ENCODE measurements at places on chromosomes 6 and 20. TPM values are rescaled to one million over a fixed set of nuclear protein-coding genes. Genes with fewer than 3 reads are reported as not detected.
A peak's percentile ranks its signal among the peaks of the same experiment; 100 is the strongest.

EDN1 gene
- 54.8 TPM for total RNA-seq

- DNase-seq = no peak
Measured at GRCh38 chr6:13398421-13398994, 70.2 kb upstream of the TBC1D7 start.

GRCh38 chr20:14989535-14990290, 652.3 kb upstream of the FLRT3 start:
- DNase-seq = no peak

TGM2 gene
- 98.9 TPM for total RNA-seq

GRCh38 chr6:117194978-117195377, 70.4 kb upstream of the VGLL2 start:
- DNase-seq = no peak

GRCh38 chr6:54903884-54904283, 57.3 kb downstream of the FAM83B start:
- no peak for DNase-seq

GRCh38 chr6:104788400-104788799, 71.3 kb downstream of the HACE1 start:
- no peak for DNase-seq

TCF15 gene
- total RNA-seq = not detected

C6orf52 gene
- total RNA-seq = 2.9 TPM

- peak; percentile 68 for DNase-seq
Measured at GRCh38 chr6:53033764-53034163, 31.4 kb upstream of the FBXO9 start.

DNA sequence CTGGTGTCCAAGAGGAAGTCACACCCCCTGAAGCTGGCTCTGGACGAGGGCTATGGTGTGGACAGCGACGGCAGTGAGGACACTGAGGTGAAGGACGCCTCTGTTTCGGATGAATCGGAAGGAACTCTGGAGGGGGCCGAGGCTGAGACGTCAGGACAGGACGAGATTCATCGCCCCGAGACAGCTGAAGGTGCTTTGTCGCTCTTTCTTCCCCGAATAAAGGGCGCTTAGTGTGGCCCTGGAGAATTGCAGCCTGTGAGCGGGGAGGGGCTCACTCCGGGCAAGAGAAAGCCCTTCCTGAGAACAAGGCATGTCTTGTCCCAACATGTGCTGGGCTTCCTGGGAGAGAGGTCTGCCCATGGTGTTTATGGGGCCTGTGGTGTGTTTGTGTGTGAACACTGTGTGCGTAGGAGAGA, 41.4 kb downstream of the MYT1 start:
- no peak for DNase-seq

DNA sequence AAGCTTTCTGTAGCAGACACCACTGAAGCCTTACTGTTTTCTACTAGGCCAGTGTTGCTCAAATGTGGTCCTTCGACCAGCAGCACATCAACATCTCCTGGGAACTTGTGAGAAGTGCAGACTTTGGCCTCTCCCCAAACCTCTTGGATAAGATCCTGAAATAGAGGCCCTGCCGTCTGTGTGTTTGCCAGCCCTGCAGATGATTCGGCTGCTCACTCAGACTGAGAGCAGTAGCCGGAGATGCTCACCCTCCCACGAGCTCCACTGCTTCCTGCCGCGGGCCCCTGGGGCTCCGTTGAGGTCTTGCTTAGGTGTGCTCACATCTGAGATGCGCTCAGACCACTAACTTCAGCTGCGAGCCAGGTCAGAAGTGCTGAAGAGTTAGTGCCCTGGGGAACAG, 129.5 kb upstream of the SSTR4 start:
- DNase-seq = no peak

GRCh38 chr20:36150847-36151539, 3.5 kb upstream of the EPB41L1 start:
- DNase-seq = no peak

- DNase-seq = no peak
Measured at GRCh38 chr20:25273046-25273445, 25.2 kb downstream of the PYGB start.

RFX6 gene
- not detected for total RNA-seq

DNA sequence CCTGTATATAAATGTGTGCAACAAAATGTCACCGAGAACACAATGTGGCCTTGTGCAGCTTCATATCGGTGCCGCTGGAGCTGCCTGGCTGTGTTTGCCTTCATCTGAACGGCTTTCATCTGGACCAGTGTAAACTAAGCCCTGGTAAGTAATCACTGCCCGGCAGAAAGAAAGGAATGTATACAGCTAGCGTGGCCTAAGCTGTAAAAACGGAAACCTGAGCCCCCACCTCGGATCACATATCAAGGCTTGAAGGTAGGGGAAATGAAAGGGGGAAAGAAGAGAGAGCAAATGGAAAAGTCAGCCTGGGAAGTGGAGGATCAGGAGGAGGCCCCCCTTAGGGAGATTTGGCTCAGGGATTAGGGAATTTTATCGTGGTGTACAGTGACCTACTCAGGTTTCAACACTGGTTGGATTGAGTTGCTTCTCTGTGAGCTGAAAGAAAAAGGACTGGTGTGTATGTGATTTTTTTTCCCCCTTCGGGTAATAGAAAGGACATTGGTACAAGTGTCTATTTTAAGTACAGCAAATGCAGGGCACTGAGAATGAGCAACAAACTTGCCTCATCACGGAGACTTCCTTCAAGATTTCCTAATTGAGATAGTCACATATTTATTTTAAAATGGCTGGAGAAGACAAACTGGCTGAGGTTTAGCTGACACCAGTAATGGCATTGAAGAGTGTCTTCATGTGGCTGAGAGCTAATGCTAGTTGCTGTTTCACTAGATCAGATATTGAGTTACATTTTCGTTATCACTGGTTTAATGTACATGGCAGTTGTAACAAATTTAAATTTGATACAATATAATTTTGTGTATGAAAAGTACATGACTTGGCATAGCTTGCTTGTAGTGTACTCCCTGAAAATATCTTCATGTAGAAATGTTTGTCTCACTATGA, 3.5 kb downstream of the SOBP start:
- DNase-seq = peak; percentile 20

DNA sequence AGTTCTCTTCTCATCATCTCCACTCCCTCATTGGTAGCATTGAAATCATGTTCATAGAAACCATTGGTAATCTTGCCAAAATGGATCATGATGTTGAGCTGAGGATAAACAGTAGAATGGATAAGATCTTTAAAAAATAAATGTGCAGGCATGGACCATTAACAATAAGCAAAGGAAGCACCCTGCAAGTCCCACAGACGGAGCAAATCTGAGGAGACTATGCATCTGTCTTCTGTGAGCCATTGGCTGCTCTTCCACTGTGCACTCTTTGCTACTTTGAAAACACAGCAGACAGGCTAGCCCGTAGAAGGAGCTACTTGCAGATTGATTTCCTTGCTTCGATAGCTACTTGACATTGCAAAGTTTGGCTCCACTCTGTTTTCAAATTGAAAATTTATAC, 535.0 kb downstream of the PKHD1 start:
- DNase-seq = no peak

GRCh38 chr20:25486377-25486776, 78.9 kb downstream of the GINS1 start:
- no peak for DNase-seq

- DNase-seq = no peak
Measured at GRCh38 chr20:63692436-63693082, 3.9 kb upstream of the TNFRSF6B start.

- DNase-seq = no peak
Measured at GRCh38 chr6:15205321-15205720, 40.5 kb upstream of the JARID2 start.

DNA sequence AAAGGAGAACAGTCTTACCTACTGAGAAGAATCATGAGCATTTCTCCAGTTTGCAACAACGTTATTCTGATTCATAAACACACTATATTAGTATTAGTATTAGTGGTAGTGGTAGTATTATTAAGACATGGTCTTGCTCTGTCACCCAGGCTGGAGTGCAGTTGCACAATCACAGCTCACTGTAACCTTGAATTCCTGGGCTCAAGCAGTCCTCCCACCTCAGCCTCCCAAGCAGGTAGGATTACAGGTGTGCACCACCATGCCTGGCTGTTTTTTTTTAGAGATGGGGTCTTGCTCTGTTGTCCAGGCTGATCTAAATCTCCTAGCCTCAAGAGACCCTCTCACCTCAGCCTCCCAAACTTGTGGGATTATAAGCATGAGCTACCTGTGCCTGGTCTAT, 363.5 kb downstream of the SAMD5 start:
- DNase-seq = no peak

GRCh38 chr6:136783021-136783420, 9.3 kb downstream of the MAP3K5 start:
- no peak for DNase-seq

- no peak for DNase-seq
Measured at GRCh38 chr6:26215585-26216358, 128.5 kb downstream of the HFE start.

GRCh38 chr20:21509597-21510371, 4.1 kb downstream of the NKX2-2 start:
- DNase-seq = peak; percentile 49

- DNase-seq = peak; percentile 45
Measured at GRCh38 chr20:41213150-41213820, 75.9 kb downstream of the PLCG1 start.

- DNase-seq = peak; percentile 76
Measured at GRCh38 chr20:47440857-47441773, 60.6 kb upstream of the NCOA3 start.

- DNase-seq = no peak
Measured at GRCh38 chr6:54059683-54060082, 51.6 kb upstream of the MLIP start.

FKBP1C gene
- total RNA-seq = 0.32 TPM

DNA sequence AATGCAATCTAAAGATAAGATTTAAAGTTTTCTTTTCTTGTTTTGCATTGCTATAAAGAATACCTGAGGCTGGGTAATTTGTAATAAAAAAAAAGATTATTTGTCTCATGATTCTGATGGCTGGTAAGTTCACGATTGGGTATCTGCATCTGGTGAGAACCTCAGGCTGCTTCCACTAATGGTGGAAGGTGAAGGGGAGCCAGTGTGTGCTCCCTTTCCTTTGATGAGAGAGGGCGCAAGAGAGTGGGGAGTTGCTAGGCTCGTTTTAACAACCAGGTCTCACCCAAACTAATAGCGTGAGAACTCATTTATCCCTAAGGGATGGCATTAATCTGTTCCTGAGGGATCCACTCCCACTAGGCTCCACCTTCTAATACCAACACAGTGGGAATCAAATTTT, 353.2 kb downstream of the BTBD3 start:
- no peak for DNase-seq

LST1 gene
- total RNA-seq = not detected

DNA sequence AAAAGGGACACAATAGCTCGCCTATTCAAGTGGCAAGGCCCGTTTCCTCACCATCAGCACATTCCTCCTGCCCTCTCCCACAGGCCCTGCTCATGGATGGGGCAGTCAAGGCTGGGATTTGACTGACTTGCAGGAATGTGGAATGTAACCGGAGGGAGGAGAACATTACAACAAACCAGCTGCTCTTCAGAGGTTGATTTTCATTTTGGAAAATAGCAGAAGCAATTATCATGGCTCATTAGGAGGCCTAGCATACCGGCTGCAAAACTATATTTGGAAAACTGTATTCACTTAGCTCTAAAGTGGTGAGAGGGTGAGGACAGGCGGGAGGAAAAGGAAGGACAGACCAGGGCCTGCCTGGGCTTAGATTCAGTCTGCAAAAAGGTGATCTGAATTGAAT, 283.7 kb downstream of the CD83 start:
- no peak for DNase-seq

GRCh38 chr6:97097068-97098047, 172.8 kb downstream of the KLHL32 start:
- no peak for DNase-seq

DNA sequence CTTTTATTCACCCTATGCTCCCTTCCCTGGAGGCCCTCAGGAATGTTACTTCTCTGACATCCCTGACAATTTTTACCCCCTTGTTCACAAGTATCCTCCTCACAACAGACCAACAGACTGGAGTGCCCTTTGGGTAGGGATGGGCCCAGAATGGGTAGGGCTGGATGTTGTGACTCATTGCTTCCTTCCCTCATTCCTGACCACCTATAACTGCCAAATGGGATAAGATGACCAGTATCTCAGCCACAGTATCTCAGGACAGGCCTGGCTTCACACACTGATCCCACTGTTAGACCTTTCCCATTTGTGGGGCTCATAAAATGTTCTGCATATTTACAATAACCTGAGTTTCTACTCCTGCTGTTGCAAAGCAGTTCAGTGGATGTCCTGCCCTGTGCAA, 223.0 kb upstream of the LRFN2 start:
- DNase-seq = peak; percentile 6

ABHD16B gene
- total RNA-seq = not detected

- DNase-seq = peak; percentile 95
Measured at GRCh38 chr6:151071295-151071694, 168.5 kb upstream of the AKAP12 start.

GRCh38 chr6:167757249-167757648, 69.5 kb upstream of the AFDN start:
- DNase-seq = no peak

DNA sequence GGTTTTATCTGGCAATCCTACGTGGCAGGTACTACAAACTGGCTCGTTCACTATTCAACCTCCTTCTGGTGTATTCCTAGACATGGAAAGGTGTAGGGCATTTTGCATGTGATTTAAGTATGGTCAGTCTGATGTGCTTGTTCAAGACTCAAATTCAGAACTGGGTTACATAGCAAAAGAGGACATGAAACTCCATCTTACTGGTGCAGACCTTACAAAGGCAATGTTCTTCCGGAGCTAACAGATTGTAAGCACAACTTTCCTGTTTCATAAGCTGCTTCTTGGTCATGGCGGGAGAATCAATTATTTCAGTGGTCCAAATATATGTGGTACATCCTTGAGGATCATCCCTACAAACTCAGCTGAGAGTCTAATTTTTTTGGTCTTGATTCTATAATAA, 703.4 kb downstream of the EPM2A start:
- no peak for DNase-seq

CD24 gene
- total RNA-seq = 95.1 TPM

- DNase-seq = no peak
Measured at GRCh38 chr6:54044059-54044458, 67.2 kb upstream of the MLIP start.

- no peak for DNase-seq
Measured at GRCh38 chr20:62303340-62304226, 786 bp downstream of the ADRM1 start.

PAX1 gene
- not detected for total RNA-seq

DNA sequence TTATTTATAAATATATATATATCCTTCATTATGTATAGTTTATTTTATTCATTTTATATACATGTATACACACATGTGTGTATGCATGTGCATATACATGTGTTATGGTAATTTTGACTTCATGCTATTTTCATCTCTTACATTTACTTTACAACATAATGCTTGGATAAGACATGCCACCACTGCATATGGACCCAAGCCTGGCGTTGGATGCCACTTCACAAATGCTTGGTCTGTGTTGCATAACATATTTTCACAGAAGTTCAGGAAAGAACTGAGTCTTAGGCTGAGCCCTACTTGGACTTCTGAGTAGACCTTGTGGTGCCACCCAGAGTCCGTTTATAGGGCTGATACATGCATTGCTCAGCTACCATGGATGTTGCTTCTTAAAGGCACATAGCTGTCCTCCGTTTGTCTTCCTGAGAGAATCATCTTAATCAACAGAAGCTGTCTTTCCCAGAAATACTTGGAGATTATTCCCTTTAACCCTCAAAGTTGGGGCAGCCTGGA, 337.8 kb downstream of the BTBD3 start:
- no peak for DNase-seq

GPR6 gene
- total RNA-seq = not detected

Data from astrocyte (in vitro differentiated cells and primary cell).